ENCODE measurements at places on chromosomes 11 and 22.

DNA sequence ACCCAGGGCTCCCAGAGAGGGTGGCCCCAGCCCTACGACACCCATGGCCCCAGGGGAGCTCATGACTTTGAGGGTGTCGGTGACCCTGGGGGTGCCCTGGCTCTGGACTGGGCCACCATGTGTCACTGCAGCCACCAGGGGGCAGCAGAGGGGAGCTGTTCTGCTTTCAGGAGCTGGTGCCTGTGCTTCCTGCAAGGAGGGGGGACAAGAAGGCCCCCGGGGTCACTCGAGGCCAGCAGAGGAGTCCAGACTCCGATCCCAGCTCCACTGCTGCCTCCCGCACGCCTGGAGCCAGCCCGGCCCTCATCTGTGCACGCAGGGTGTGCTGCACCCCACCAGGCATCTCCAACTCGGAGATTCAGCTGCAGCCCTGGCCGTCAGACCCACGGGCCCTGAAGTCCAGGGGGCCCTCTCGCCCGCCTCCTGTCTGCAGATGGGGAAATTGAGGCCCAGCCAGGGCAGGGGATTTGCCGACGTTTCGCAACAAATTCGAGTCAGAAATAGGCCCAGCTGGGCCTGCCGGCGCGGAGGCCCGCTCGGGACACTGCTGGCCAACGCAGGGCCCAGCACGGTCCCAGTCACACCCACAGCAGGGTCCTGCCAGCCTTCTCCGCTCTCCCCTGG, 29.5 kb upstream of the WNT7B start:
- DNase-seq: peak; percentile 78

DNA sequence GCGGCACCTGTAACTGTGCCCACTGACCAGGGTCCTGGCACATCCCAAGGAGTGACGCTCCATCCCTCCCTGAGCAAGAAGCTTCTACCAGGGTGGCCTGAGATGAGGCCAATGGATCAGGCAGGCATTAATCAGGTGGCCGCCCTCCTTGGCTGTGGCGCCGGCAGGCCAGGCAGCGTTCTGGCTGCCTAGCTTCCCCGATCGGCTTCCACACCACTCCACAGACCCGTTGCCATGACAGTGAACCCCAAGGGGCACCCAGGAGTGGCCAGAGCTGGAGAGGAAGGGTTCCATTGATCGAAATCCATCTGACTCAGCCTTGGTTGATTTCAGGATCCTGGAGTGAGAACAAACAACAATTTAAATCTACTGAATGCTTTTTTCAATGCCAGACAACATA, 20.5 kb downstream of the LRRC55 start:
- no peak for DNase-seq

DNA sequence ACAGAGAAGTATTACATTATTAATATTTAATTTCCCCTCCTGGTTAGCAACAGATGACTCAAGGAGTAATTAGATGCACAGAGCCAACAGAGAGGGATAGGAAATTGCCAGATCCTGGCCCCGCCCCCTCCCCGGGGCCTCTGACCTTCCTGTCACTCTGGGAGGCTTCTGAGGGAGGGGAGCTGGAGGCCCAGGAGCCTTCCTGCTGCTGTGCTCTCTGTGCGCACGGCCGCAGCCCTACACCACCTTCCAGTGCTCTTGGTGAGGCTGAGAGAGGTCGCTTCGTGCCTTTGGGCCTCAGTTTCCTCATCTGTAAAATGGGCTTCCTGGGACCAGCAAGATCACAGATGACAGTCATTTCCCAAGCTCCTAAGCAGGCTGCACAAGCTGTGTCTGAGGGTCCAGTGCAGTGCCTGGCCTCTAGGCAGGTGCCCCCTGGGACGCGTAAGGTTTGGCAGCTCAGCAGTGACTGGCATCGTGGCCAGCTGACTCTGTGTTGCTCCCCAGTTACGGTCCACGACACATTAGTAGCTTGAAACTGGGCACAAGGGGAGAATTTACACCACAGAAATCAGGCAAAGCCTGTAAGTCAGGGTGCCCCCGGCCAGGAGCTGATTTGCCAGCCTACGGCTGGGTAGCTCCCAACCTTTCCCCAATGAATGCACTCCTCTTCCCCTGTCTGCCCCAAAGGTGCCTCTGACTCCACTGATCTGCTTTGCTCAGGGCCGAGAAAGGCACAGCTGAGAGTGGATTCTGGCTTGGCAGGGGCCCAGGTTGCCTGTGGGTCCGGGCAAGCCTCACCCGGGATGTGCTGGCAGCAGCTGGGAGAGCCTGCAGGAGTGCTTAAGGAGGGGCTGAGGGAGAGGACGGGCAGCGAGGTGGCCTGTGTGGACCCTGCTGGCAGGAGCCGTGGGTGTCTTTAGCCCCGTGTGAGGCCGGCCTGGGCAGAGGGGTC, 2.3 kb downstream of the ADORA2A start:
- DNase-seq: peak; percentile 46

GRCh38 chr11:7571640-7572000, 57.8 kb downstream of the PPFIBP2 start:
- peak; percentile 92 for DNase-seq

GRCh38 chr11:108453207-108453835, 14.0 kb downstream of the C11orf65 start:
- no peak for DNase-seq

GRCh38 chr22:40036591-40037225, 42.0 kb downstream of the FAM83F start:
- peak; percentile 82 for DNase-seq

DNA sequence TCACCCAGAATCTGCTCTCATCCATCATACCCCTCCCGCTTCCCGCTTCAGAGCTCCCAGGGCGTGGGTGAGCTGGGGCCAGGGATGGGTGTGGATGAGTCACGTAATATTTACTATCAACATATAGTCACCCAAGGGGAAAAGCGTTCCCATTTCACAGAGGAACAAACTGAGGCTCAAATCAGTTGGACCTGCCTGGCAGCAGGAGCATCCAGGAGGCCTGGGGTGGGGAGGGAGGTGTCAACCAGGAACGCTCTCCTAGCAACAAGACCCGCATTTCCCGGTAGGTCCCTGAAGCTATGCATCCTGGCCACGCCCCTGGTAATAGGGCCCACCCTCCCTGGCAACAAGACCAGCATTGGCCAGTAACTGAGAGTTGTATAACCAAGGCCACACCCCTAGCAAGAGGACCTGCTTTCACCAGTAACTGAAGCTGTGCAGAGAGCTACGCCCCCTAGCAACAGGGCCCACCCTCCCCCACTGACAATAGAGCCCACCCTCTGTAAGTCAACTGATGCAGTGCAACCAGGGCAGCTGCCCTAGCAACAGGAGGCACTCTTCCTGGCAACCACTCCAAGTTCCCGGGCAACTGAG, 32.7 kb upstream of the TXNRD2 start:
- DNase-seq: peak; percentile 99

- no peak for DNase-seq
Measured at GRCh38 chr11:37978647-37979046, 1380.6 kb upstream of the RAG2 start.

DNA sequence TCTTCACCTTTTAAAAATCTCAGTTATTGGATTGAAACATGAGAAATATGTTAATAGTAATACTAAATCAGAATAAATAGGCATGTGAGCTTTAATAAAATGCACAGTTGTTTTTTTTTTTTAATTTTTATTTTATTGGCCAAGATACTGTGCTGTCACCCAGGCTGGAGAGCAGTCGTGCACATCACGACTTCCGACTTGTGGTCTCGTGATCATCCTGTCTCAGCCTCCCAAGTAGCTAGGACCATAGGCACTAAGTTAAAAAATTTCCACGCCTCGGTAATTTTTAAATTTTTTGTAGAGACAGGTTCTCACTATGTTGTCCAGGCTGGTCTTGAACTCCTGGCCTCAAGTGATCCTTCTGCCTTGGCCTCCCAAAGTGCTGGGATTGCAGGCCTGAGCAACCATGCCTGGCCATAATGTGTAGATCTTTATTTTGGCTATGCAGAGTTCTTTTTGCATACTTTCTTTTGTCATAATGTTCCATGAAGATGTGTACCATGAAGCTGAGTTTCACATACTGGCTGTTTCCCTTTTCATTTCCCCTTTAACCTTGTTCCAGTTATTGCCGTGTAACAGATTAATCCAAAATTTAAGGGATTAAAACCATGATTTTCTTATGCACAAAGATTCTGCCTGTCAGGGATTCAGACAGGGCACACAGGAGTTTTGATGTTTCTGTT, 16.0 kb downstream of the CAPRIN1 start:
- DNase-seq: no peak

DNA sequence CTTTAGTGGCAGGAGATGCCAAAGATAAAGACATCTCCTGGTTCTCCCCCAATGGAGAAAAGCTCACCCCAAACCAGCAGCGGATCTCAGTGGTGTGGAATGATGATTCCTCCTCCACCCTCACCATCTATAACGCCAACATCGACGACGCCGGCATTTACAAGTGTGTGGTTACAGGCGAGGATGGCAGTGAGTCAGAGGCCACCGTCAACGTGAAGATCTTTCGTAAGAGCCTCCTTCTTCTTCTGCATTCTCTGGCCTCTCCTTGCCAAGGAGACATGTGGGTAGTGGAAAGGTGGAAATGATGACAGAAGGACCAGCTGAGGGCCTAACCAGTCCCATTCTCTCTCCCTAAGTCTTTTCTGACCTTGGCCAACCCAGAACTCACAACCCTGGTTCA, 110.1 kb upstream of the TTC12 start:
- no peak for DNase-seq

DNA sequence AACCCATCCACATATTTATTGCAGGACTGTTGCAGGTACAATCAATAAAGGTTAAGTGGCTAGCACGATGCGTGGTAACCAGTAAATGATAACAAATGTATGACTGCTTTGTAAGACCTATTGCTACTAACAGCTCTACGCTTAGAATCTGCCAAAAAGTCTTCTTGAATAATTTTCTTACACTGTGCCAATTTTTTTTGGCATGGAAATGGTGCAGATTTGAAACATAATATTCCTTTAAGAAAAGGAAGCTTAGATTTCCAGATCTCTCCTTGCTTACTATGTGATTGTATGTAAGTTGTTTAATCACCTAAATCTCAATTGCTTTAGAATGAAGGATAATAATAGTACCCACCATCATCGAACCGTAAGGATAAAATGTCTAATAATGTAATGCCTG, 192.0 kb downstream of the LRRC4C start:
- no peak for DNase-seq

DNA sequence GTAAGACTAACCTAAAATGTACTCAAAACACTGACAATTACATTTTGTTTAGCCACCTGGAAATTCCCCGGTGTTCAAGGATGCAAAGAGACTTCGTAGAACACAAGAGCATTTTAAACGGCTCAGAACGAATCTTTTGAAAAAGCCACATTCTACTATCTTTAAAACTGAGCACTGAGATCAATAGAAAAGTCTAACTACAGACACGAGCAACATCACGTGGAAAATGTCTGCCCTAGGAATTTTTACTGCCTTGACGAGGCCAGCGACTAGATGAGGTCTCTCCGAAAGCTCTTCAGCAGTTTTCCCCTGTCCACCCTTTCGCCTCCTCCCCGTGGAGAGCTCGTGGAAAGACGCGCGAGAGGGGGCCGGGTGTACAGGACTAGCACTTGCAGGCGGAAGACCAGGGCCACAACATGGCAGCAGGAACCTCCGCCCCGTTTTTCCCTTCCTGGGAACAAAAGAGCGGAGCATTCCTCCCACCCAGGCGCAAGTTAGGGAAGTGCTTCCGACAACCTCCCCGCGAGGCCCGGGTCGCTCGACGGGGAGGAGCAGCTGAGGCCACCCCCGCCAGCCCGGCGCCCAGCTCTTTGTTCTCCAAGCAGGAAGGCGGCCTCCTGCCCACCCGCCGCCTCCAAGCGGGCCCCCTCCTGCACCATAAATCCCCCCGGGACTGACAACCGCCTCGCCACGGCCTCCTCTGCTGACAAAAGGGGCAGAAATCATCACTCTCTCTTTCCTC, 1.1 kb downstream of the EIF4G2 start:
- DNase-seq: peak; percentile 58

GRCh38 chr22:20022978-20023613, 2.2 kb downstream of the TANGO2 start:
- DNase-seq: no peak

- no peak for DNase-seq
Measured at GRCh38 chr11:121439337-121439736, 12.8 kb upstream of the SORL1 start.

DNA sequence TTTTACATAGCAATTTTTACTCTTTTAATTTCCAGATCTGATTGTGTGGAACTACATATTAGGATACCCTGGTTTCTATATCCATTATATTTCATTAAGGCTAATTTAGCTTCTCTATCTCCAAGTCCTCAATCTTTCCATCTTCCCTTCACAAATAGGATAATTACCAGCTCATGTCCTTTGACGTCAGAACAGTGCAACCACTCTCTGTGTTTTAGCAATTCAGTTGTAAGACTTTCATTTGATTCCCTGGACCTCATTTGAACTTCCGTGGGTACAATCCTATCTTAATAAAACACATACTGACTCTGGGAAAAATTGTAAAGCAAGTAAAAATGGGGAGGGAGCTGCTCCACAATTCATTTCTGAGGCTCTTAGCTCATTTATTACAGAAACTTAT, 52.8 kb downstream of the FAM76B start:
- DNase-seq: no peak

DNA sequence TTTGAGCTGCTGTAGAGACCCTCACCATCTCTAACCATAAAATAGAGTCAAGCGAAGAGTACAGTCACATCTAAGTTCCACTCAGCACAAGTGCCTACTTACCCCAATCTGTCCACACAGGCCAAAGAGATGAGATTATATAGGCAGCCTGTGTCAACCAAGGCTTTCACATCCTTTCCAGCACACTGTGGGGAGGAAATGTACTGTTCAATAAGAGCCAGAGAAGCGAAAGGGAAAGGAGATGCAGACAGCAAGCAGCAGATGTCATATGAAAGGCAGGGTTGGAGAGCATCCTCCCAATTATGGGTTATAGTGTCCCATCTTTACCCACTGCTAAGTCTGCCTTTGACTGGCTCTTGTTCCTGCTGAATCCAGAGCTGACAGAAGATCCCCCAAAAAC, 16.4 kb downstream of the NRIP3 start:
- no peak for DNase-seq

- DNase-seq: no peak
Measured at GRCh38 chr11:100584201-100584985, 102.7 kb upstream of the ARHGAP42 start.

GRCh38 chr22:50219800-50220602, 19.2 kb downstream of the SELENOO start:
- DNase-seq: no peak

DNA sequence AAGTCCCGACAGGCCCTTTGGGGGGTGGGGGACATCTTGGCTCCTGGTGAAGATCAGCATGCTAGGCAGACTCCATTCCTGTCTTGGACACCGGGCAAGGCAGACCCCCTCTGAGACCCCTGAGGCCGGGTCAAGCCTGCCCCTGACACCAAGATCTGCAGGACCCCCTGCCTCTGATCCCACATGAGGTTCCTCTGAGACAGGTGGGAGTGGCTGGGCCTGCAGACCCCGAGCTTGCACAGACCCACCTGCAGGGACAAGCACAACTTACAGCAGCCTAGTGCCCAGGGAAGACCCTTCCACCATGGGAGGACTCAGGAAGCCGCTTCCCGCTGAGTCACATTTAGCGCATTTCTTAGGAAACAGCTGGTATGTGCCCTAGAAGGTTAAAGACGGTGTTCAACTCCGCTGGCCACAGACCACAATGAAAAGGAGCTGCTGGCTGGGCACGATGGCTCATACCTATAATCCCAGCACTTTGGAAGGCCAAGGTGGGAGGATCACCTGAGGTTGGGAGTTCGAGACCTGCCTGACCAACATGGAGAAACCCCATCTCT, 15.5 kb downstream of the ARVCF start:
- no peak for DNase-seq
